Activated naive CD8-positive, alpha-beta T cell treated with anti-CD3 and anti-CD28 coated beads, Interleukin-2, amount 10 ng/mL, durations not matched to agents 7 days and 5 days (primary cell): ENCODE measurements at places on chromosomes 5 and 9. TPM values are rescaled to one million over a fixed set of nuclear protein-coding genes. Genes with fewer than 3 reads are reported as not detected.
A peak's percentile ranks its signal among the peaks of the same experiment; 100 is the strongest.

DNA sequence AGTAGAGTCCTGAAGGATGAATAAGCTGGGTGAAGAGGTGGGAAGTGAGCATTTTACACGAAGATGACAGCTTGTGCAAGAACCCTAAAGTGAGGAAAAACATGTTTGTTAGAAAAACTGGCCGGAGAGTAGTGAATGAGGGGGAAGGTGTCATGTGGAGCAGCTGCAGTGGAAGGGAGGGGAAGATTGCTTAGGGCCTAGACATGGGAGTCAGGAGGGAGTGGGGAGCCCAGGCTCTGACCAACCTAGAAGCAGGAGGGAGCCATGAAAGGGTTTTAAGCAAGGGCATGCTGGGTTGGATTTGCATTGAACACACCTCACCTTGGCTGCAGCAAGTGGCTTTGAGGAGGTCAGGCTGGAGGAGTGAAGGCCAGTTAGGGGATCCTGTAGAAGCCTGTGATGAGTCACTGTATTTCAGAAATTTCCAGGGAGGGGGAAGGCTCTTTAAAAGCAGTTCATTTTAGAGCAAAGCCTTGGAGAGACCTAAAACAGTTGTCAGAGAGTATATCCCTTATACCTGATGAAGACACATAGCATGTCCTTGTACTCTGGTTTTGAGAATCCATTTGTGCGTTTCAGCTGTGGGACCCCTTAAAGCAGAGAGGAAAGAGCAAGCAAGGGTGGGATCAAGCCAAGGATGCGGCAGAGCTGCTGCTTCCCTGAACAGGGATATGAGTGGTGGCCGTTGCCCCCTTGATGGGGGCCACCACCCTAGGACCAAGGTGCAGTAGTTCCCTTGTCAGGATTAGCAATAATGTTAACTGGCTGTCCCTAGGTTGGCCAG is 45.4 kb downstream of the ANGPTL2 start:
- peaks cover 7% of the 10 kb centered on the region for H3K4me1 ChIP-seq
- H3K27me3 ChIP-seq, result peaks cover 5% of the 10 kb centered on the region
- peaks cover 3% of the 10 kb centered on the region for H3K36me3 ChIP-seq
- H3K4me3 ChIP-seq, result no peak overlapping the region
- no peak overlapping the region for H3K27ac ChIP-seq

LCN12 gene
- 0.91 TPM for total RNA-seq

TUSC1 gene
- not detected for total RNA-seq

- no peaks in the 10 kb centered on the region for H3K4me1 ChIP-seq
- H3K36me3 ChIP-seq, result no peaks in the 10 kb centered on the region
Measured at GRCh38 chr5:23223846-23224245, 283.6 kb upstream of the PRDM9 start.

ADAMTS13 gene
- total RNA-seq, result 3.5 TPM

OGN gene
- total RNA-seq, result not detected

DNA sequence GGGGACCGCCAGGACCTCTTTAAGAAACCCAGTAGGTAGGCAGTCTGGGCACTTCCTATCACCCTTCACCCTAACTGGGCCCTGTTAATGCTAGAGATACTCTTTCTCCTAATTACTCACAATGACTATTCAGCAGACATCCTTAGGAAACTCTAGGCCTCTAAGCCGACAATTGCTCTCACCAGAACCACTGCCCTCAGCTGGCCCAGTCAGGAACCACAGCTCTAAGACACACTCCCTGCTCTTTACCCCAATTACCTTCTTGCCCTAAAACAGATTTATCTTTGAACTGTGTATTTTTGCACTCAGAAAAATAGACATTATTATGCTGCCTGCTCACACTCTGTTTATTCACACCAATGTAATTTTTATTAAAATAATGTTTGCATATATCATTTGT is 432.6 kb upstream of the SLC30A5 start:
- H3K27ac ChIP-seq, result no peak overlapping the region
- no peaks in the 10 kb centered on the region for H3K4me1 ChIP-seq
- H3K4me3 ChIP-seq, result no peak overlapping the region

- DNase-seq, result no peak
- no peak overlapping the region for H3K4me3 ChIP-seq
- H3K27ac ChIP-seq, result no peak overlapping the region
- peaks cover 8% of the 10 kb centered on the region for H3K36me3 ChIP-seq
- H3K4me1 ChIP-seq, result peaks cover 6% of the 10 kb centered on the region
- H3K27me3 ChIP-seq, result no peaks in the 10 kb centered on the region
Measured at GRCh38 chr5:90504743-90505142, 24.6 kb downstream of the LYSMD3 start.

GRCh38 chr5:5078009-5078897 is 61.9 kb upstream of the ADAMTS16 start:
- no peaks in the 10 kb centered on the region for H3K36me3 ChIP-seq
- no peak for DNase-seq
- H3K27me3 ChIP-seq, result no peaks in the 10 kb centered on the region
- no peaks in the 10 kb centered on the region for H3K4me1 ChIP-seq
- H3K27ac ChIP-seq, result no peak overlapping the region

- H3K27me3 ChIP-seq, result peaks cover 3% of the 10 kb centered on the region
- no peak for DNase-seq
- H3K4me3 ChIP-seq, result no peak within 1 kb of the TSS
- H3K27ac ChIP-seq, result no peak within 1 kb of the TSS
- peaks cover 4% of the 10 kb centered on the region for H3K36me3 ChIP-seq
- H3K4me1 ChIP-seq, result no peaks in the 10 kb centered on the region
Measured at GRCh38 chr9:121050128-121050988, at the start of gene C5. TSS of gene C5 (minus strand) at chr9:121050275. CDS start at chr9:121050246, 29 bp downstream.

- H3K27ac ChIP-seq, result no peak overlapping the region
- H3K36me3 ChIP-seq, result no peaks in the 10 kb centered on the region
- H3K4me1 ChIP-seq, result peaks cover 17% of the 10 kb centered on the region
- H3K4me3 ChIP-seq, result peak overlapping the region; percentile 42
- H3K27me3 ChIP-seq, result no peaks in the 10 kb centered on the region
Measured at GRCh38 chr5:79263290-79263689, 27.4 kb downstream of the JMY start.

DNA sequence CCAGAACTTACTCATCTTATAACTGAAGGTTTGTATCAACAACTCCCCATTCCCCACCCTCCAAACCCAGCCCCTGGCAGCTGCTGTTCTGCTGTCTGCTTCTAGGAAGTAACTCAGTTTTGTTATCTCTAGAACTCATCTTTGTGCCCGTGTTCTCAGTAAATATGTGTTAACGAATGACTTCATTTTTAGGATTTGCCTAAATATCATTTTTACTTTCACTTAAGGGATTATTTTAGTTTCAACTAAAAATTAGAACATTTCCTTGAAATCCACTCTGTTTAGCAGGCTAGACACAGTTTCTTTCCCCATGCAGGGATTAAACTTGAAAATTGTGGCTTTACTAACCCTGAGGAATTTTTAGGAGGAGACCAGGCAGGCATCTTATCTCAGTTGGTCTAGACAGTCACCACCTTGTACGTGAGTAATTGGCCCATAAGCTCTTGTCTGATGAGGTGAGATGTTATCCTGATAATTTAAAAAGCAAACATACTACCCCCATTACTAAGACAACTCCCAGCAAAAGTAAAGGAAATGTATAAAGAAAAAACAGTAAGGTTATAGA is 68.2 kb upstream of the TNFAIP8 start:
- H3K27me3 ChIP-seq, result no peaks in the 10 kb centered on the region
- peaks cover 87% of the 10 kb centered on the region for H3K4me1 ChIP-seq
- H3K27ac ChIP-seq, result peak overlapping the region; percentile 94
- no peak for DNase-seq

DNA sequence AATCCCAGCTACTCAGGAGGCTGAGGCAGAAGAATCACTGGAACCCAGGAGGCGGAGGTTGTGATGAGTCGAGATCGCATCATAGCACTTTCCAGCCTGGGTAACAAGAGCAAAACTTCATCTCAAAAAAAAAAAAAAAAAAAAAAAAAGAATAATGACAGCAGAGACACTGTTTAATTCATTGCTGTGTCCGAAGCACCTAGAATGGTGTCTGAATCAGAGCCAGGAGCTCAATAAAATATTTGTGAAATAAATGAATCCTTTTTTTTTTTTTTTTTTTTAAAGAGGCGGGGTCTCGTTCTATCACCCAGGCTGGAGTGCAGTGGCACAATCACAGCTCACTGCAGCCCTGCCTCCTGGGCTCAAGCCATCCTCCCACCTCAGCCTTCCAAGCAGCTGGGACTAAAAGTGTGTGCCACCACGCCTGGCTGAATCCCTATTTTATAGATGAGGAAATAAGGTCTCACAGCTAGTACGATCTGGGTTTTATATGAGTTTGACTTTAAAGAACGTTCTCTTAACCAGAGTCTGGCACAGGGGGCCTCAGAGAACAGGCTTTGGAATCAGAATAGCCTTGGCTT is 47.8 kb downstream of the THOC3 start:
- H3K36me3 ChIP-seq, result peaks cover 21% of the 10 kb centered on the region
- no peak overlapping the region for H3K27ac ChIP-seq
- H3K4me1 ChIP-seq, result peaks cover under 1% of the 10 kb centered on the region
- H3K4me3 ChIP-seq, result no peak overlapping the region
- H3K27me3 ChIP-seq, result no peaks in the 10 kb centered on the region

- H3K36me3 ChIP-seq, result no peaks in the 10 kb centered on the region
- DNase-seq, result no peak
- H3K27ac ChIP-seq, result no peak overlapping the region
- no peak overlapping the region for H3K4me3 ChIP-seq
- no peaks in the 10 kb centered on the region for H3K4me1 ChIP-seq
- H3K27me3 ChIP-seq, result peaks cover 1% of the 10 kb centered on the region
Measured at GRCh38 chr9:104860263-104860662, 67.7 kb downstream of the ABCA1 start.

GRCh38 chr9:135607401-135608293 is 31.7 kb downstream of the GLT6D1 start:
- H3K27ac ChIP-seq, result no peak overlapping the region
- no peak overlapping the region for H3K4me3 ChIP-seq
- peak; percentile 27 for DNase-seq
- H3K36me3 ChIP-seq, result no peaks in the 10 kb centered on the region

GRCh38 chr5:79513308-79513703 is 628 bp downstream of the HOMER1 start:
- peaks cover 25% of the 10 kb centered on the region for H3K4me1 ChIP-seq
- DNase-seq, result no peak
- peak overlapping the region; percentile 76 for H3K4me3 ChIP-seq
- H3K36me3 ChIP-seq, result peaks cover 2% of the 10 kb centered on the region
- H3K27ac ChIP-seq, result peak overlapping the region; percentile 55
- H3K27me3 ChIP-seq, result peaks cover 11% of the 10 kb centered on the region

DIPK1B gene
- total RNA-seq, result not detected

DNA sequence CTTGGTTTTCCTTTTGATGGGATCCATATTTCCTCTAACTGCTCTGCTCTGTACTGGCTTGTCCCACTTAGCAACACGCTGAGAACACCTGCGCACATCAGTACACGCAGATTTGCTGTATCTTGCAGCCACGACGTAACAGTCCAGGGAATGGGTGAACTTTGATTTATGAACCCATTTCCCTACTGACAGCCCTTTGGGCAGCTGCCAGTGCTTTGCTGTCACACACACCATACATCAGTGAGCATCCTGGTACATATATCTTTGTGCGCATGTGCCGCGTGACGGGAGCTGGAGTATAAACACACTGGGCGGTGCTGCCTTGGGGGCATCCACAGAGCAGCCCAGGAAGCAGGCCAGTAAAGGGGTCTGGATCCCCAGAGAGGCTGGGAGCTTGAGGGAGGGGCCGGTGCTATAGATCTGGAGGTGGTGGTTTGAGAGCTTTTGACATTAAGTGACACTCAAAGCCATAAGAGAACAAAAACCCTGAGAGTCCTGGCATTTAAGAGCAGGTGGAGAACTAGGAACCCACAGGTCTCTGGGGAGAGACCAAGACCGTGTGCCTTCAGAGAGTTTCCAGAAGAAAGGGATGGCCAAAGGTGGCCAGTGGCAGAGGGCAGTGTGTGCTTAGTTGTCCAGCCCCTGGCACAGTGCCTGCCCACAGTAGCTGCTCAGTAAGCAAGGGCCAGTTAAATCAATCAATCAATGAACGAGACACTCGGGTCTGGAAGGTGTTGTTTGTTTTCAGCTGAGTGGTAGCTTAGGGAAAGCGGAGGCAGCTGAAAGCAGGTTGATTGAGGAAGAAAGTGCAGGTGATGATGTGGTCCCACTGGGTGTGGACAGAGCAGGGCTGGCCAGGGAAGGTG is 53.7 kb downstream of the LMX1B start:
- H3K27ac ChIP-seq, result no peak overlapping the region
- H3K27me3 ChIP-seq, result peaks cover 36% of the 10 kb centered on the region
- no peak for DNase-seq

GRCh38 chr5:136076881-136077445 is 48.2 kb downstream of the TGFBI start:
- peaks cover 8% of the 10 kb centered on the region for H3K4me1 ChIP-seq
- no peaks in the 10 kb centered on the region for H3K36me3 ChIP-seq
- DNase-seq, result no peak
- H3K27me3 ChIP-seq, result peaks cover 46% of the 10 kb centered on the region
- H3K4me3 ChIP-seq, result no peak overlapping the region
- H3K27ac ChIP-seq, result no peak overlapping the region

- H3K4me3 ChIP-seq, result no peak overlapping the region
- no peaks in the 10 kb centered on the region for H3K4me1 ChIP-seq
- H3K36me3 ChIP-seq, result no peaks in the 10 kb centered on the region
- no peak overlapping the region for H3K27ac ChIP-seq
- H3K27me3 ChIP-seq, result peaks cover 2% of the 10 kb centered on the region
Measured at GRCh38 chr9:70120834-70121510, 77.3 kb downstream of the MAMDC2 start.

DNA sequence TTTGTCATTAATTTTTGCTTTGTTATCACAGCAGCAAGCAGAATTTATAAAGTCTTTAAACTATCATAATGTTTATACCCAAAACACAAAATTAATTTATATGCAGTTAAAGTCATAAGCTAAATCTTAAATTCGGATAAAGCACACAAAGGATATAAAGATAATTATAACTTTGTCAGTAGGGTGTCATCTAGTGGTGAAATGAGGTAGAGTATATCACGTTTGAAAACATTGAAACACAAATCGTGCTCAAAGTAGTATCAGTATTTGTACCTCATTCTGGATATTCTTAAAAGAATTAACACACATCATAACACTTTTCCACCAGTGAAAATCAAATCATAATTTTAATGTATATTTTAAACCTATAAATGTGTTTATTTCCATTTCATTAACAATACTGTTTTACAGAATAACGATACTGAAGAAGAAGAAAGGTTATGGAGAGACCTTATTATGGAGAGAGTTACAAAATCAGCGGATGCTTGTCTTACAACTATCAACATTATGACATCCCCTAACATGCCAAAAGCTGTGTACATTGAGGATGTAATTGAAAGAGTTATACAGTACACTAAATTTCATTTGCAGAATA is 129.5 kb downstream of the NIPBL start:
- no peak overlapping the region for H3K27ac ChIP-seq
- DNase-seq, result no peak
- H3K27me3 ChIP-seq, result no peaks in the 10 kb centered on the region
- H3K4me1 ChIP-seq, result no peaks in the 10 kb centered on the region
- peaks cover 10% of the 10 kb centered on the region for H3K36me3 ChIP-seq

DNA sequence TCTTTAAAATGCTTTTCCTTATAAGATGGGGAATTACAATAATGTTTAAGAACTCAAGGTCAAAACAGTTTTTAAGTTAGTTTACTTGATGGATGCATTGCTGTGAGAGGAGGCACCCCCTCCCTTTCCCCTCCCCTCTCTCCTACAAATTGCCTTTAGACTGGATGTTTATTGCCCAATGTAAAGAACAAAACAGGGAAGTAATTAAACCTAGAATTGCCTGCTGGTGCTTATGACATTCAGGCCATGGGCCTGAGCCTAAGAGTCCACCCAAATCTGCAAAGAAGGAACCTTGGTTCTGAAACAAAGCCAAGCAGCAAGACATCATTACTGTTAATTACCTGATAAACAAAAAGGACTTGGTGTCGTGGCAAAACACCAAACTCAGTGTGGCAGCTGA is 630.3 kb downstream of the ISL1 start:
- H3K27ac ChIP-seq, result no peak overlapping the region
- no peaks in the 10 kb centered on the region for H3K4me1 ChIP-seq
- H3K36me3 ChIP-seq, result no peaks in the 10 kb centered on the region
- DNase-seq, result no peak
- no peak overlapping the region for H3K4me3 ChIP-seq
